Iris pigment epithelial cell (primary cell): ENCODE measurements at places on chromosomes 12 and 14.

DNA sequence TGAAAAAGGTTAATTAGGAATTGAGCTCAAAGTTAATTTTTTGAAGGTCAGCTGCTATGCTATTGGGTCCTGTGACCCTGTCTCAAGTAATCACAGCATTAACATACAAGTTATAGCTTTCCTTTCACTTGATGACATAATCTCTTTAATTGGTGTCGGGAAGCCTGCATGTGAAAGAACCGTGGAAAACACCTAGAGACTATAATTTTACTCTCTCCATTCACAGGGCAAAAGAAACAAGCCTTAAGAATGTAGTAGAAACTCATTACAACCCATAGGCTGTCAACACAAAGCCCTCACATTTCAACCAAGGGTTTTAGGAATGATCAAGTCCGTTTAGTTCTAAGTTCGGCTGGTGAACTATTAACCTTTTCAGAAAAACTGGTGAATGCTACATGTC, 104.4 kb downstream of the PPM1A start:
- DNase-seq: no peak

GRCh38 chr14:61644175-61644574, 51.1 kb upstream of the HIF1A start:
- DNase-seq: no peak

GRCh38 chr14:90483571-90483974, 86.7 kb downstream of the CALM1 start:
- DNase-seq: no peak

DNA sequence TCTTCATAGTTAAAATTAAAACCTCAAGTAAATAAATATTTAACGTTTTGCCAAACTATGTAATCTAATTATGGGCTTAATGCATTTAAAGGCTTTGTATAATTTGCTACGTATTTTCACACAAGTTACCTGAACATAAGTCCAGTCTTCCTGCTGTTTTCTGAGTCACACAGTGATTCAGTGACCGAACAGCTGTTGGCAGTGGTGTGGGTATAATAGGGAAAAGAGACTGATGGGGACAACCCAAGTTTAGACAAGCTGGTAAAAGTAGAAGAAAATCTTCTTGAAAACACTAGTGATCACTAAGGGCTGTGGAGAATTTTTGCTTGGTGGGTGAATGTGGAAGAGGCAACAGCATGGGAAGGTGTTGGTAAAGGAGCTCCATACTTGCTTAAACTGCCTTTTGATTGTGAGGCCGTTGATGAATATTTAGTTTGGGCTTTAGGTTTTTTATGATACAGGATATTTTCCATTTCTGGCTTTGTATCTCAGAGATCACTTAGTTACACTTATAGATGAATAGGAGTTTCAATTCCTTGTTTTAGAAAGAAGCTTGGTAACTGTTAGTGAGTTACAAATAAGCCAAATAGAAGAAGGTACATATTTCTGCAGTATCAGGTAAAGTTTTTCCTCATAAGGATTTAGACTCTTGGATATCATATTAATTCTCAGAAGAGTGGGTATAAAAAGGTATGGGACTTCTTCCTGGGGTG, 23.9 kb downstream of the LRRK2 start:
- DNase-seq: peak; percentile 23

- DNase-seq: peak; percentile 14
Measured at GRCh38 chr12:41983394-41983793, 161.3 kb downstream of the GXYLT1 start.

DNA sequence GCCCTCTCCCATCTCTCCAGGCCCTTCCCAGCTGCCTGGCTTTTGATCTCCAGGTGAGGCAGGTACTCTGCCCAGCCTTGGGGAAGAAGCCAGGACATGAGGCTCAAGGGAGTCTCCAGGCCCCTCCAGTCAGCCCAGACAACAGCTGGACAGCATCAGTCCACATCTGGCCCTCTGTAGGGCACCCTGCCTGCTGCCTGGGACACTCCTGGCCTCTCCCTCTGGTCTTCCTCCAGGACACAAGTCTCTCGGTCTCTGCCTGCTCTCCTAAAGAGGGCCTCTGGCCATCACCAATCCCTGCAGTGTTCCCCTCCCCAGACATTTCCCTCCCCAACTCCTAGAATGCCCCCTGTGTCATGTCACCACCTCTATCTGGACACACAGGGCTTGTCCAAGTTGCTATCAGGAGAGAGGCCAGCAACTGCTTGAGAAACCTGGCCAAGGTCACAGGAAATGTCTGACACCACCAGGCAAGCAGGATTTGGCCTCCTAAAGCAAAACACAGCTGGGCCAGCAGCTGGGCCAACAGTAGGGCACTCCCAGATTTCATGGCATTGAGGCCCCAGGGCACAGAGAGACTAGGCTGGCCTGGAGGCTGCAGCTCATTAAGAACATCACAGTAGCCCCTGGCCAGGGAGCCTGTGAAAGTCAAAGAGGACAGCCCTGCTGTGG, 29.0 kb downstream of the LTBP2 start:
- DNase-seq: no peak

DNA sequence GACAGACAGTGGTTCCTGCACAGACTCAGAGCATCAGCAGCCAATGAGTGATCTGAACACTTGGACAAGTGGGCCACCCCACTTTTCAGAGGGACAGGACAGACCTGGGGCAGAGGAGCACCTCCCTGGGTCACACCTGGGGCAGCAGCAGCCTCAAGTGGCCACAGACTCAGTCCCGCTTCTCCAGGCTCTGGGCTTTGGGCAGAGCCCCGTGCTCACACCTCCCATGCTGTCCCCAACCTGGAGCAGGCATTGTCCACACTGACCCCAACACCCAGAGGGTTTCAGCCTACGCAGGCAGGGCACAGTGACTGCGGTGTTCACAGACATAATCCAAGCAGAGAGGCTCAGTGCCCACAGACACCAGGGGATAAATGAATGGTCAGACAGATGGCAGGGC, 135.5 kb upstream of the SFSWAP start:
- DNase-seq: no peak

DNA sequence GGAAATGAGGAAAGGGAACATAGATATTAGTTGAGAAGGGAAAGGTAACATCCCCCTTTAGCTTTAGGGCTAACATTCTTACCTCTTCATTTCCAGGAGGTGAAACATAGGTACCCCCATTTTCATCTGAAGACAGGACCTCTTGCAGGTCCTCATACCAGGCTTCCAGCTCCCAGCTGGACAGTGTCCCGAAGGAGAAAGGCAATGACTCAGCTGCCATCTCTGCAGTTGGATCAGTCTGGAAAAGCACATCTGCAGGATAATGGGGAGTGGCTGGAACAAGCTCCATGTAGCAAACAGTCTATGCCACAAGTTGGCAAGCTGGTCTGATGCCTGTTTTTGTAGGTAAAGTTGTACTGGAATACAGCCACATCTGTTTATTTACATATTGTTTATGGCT, 3.1 kb downstream of the DDIT3 start:
- peak; percentile 21 for DNase-seq
